ENCODE measurements at places on chromosomes 7 and 10.

DNA sequence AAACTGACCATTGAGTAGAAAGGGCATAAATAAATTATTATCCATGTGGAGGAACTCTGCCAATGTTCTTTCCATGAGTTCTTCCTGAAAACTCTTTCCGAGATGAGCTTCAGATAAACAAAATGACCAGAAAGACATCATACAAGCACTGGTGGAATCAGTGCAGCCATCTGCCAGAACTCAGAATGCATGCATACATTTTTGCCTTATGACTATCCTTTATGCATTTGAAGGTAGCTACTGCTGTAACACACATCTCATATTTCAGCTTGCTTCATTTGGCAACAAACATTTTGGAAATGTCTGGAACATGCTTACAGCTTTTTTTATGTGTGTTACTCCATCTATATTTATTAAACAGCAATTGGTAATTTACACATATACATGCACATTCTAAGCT is 448.9 kb downstream of the PLXDC2 start:
- DNase-seq = peak; percentile 29

DNA sequence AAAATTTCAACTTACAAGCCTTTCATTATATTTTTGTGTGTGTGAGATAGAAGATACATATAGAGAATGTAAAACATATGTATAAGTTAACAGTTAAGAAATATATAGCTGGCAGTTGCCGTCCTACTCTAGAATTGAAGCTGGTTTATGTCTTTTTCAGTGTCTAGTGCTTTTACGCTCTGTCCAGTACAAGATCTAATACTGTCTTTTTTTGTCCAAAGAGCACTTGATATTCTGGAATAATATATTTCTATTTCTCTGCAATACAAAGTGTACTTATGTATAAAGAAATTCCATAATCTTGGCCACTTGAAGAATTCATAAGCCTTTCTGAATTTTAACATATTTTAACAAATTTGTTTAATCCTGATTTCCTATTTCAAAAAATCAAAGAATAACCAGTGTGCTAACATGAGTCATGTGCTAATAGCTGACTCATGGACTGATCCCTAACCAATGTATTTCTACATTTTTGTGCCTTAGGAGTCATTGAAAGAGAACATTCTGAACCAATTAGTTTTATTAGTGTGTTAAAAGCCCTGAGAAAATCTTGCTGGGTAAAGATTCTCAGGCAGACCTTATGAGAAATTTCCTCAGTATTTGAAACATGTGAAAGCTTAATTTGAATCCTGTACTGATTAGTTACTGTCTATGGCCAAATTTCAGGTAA is 73.2 kb upstream of the CCAR1 start:
- peak; percentile 92 for DNase-seq

DNA sequence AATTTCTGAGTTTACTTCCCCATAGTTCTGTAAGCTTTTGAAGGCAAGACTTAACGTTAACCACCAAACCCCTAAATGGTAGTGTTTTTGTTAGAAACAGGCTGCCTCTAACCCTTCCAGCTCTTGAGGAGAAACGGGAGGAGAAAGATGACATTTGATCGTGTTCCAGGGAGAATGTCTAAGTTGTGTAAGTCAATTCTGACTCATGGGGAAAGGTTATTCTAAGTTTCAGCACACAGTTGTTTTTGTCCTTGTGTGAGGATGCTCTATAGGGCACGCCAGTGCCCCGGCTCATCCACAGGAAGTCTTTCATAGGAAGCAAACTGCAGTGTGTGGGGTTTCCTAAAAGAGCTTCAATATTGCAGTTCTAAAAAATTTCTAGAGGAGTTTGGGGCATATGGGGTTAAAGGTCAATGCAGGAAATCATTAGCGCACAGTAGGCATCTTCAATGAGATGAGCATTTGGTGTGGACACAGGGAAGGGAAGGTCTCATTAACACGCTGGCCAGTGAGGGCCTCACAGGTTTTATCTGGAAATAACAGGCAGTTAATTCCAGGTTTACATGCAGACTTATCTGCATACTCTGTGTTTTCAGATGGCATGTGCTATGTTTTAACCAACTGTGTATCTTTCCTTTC is 638.2 kb upstream of the IGFBP3 start:
- DNase-seq = peak; percentile 93

DNA sequence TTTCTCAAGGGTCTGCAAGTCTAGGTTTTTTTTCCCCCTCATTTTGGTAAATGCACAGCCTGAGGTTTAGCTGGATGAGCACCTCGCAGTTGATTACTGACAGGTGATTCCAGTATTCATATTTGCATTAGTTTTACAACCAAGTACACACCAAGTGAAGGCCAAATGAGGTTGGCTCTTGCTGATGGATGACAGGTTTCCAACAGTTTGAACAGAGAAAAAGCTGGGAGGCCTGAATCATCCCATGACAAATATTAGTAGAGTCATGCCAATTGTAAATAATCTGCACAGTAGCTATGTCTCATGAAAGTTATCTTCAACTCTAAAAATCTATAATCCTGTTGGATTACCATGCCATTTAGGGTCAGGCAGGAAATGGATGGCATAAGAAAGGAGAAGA is 399.8 kb downstream of the HTR7 start:
- DNase-seq = no peak

DNA sequence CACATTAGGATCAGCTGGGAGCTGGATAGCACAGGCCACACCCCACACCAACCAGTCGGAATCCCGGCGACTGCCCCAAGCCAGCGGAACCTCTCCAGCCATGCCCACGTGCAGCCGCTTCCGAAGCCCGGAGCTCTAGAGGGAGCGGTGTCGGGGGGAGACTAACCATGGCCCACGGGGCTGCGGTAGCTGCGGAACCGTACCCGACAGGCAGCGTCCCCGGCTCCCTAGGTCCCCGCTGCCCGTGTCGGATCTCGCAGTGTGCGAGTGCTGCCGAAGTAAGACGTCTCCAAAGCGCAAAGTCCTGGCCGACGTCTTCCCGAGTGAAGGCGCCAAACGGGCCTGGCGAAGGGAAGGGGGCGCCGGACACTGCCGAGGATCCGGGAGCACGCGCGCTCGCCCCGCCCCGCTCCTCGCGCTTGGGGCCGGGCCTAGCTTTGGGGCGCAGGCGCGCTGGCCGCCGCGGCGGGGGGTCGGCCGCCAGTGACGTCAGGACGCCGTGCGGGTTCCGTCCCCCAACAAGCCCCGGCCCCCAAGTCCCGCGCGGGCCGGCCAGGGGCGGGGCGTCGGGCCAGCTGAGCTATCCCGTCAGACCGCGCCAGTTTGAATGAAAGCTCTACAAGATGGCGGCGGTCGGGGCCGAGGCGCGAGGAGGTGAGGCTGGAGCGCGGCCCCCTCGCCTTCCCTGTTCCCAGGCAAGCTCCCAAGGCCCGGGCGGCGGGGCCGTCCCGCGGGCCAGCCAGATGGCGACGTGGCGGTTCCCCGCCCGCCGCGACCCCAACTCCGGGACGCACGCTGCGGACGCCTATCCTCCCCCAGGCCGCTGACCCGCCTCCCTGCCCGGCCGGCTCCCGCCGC is at the start of gene SUV39H2:
Gene SUV39H2 (plus strand): TSS at position 601 of the 858 bp plus-strand sequence. CDS start 23 bp downstream, at position 624.
- peak; percentile 96 for DNase-seq

DNA sequence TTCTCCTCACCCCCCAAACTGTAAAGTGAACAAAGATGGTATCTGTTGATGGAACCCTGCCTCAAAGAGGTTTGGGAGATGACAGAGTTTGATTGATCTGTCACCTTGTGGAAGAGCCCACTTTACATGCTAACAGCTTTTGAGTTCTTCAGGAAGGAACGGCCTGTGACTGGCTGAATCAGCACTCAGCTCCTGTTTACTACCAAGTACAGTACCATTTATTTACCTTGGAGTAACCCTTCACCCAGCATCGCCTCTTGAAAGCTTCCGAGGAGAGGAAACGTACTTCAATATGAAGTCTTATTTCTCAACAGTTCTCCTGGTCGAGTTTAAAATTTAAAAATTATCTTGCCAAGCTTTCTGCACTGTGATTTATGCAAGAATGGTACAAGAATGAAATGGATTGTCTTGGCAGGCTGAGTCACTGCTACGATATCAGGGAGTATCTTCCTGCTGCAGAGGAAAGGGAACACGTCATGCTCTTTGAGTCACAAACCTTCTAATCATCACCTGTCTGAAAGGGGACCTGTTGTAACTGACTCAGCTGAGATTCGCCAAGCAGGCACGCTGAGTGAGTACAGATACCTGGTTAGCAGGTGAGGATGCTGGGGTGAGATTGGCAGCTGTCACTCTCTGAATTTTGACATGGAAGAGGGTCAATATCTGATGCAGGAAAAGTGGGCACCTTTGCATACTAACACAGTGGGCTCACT is 30.1 kb downstream of the KLF6 start:
- peak; percentile 98 for DNase-seq

GRCh38 chr10:72831696-72832409 is 61.7 kb upstream of the OIT3 start:
- DNase-seq = peak; percentile 51

GRCh38 chr10:119466655-119467054 is 75.9 kb downstream of the RGS10 start:
- no peak for DNase-seq

- no peak for DNase-seq
Measured at GRCh38 chr10:126430512-126430911, 42.2 kb upstream of the ADAM12 start.

DNA sequence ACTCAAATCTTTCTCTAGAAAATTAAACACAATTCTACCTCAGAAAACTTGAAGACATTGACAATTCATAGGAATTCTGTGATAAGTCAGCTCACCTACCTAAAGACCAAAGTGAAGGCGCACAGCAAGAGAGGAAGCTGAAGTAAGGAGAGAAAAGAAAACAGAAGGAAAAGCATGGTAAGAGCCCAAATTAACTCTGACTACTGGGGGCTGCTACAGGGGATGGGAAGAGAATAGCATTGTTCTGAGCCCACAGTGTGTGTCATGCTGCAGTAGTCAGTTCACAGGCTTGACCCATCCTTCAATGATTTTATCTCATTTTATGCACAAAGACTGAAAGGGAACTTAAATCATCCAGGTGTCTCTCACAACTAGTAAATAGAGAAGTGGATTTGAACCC is 111.3 kb downstream of the PTEN start:
- DNase-seq = no peak

DNA sequence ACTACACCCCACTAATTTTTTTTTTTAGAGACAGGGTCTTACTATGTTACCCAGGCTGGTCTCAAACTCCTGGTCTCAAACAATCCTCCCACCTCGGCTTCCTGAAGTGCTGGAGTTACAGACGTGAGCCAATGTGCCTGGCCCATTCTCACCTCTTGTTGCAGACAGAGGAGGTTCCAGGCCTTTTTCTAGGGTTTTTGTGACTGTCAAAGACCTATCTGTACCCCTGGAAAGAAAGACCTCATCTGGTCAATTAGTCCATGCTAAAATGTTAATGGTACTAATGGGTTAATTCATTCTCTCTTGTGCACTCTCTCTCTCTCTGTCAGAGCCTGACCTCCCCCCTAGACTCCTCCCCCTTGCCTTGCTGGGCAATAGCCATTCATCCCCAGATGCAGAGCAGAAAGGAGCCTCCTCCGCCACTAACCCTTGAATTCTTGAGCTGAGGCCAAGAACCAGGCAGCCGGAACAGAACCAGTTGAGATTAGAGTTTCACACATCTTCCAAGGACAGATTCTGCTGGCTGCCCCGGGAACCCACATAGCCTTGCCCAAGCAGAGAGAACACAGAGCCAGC is 209.7 kb downstream of the SKIDA1 start:
- DNase-seq = peak; percentile 95

GRCh38 chr10:126315494-126316177 is 72.6 kb downstream of the ADAM12 start:
- peak; percentile 71 for DNase-seq

GRCh38 chr10:53331460-53331859 is 558.9 kb upstream of the MBL2 start:
- DNase-seq = no peak

DNA sequence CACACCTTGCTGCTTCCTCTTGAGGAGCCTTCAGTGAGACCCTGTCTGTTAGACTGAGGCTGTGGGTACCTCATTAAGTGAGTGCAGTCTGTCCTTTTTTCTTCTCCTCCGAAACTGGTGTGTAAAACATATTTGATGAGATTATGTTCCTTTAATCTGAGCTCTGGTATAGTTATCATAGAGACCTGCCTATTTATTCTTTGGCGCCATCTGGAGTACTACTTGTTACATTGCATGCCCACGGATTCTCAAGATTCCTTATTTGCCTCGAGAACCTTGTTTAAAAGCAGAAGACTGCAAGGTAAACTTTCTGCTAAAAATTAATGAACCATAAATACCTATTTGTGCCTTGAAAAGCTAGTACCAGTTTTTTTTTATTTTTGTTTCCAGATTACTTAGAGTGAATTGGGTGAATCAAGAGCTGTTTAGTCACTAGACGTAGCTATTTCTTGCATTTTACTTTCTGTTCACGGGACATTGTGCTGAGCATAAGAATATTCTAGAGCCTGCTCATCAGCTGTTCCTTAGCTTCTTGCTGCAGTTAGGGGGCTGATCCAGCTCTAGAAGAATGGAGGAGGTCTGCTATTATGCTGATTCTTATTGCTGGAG is 16.9 kb upstream of the STMP1 start:
- peak; percentile 65 for DNase-seq

- DNase-seq = no peak
Measured at GRCh38 chr10:97975598-97975997, 54.8 kb downstream of the CRTAC1 start.

DNA sequence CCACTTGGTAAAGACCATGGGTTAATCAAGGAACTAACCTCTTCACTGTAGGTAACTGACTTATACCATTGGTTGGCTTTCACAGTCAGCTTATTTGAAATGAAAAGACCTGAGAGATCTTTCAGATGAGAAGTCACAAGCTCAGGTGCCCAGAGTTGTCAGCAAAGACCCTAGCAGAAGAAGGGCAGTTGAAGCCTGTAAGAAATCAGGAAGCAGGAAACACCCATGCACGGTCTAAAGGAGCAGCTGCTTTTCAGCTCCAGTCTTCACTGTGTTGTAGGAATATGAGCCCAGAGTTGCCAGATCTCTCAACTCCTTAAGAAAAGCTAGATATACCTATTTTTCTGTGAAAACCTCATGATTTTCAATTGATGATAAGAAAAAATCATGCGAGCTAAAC is 130.0 kb downstream of the ARID5B start:
- no peak for DNase-seq

DNA sequence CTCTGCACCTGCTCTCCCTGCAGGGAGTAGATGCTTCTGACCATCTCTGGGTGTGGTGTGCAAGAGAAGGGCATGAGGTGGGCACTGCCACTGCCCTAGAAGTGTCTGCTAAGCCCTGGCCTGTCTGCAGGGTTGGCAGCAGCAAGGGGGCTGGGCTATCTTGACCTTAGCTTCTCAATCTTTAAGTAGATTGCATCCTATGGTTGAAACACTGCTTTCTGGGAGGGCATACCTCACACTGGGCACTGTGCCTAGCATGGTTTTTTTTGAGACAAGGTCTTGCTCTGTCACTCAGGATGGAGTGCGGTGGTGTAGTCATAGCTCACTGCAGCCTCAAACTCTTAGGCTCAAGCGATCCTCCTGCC is 54.9 kb downstream of the CLIP2 start:
- peak; percentile 29 for DNase-seq

DNA sequence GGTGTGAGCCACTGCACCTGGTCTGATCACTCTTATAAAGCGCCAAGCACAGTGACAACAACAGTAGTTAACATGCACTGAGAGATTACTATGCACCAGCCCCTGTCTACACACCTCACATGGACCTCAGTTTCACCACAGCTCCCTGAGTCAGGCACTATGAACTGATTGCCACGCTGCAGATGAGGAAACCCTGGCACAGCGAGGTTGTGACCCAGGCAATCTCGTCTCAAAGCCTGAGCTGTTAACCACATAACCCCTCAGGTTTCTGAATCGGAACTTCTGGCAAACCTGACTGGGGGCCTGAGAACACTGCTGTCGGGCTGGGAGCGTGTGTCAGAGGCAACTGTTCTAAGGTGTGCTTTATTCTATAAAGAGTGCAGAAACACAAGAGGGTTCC is 150.8 kb downstream of the RNF216 start:
- peak; percentile 45 for DNase-seq

- DNase-seq = no peak
Measured at GRCh38 chr7:2283074-2283473, 31.2 kb downstream of the SNX8 start.

Measured in iris pigment epithelial cell (primary cell).